ENCODE measurements at places on chromosomes 7 and 10. TPM values are rescaled to one million over a fixed set of nuclear protein-coding genes. Genes with fewer than 3 reads are reported as not detected.

- DNase-seq = no peak
Measured at GRCh38 chr10:124175701-124176348, 82.4 kb upstream of the CHST15 start.

DNA sequence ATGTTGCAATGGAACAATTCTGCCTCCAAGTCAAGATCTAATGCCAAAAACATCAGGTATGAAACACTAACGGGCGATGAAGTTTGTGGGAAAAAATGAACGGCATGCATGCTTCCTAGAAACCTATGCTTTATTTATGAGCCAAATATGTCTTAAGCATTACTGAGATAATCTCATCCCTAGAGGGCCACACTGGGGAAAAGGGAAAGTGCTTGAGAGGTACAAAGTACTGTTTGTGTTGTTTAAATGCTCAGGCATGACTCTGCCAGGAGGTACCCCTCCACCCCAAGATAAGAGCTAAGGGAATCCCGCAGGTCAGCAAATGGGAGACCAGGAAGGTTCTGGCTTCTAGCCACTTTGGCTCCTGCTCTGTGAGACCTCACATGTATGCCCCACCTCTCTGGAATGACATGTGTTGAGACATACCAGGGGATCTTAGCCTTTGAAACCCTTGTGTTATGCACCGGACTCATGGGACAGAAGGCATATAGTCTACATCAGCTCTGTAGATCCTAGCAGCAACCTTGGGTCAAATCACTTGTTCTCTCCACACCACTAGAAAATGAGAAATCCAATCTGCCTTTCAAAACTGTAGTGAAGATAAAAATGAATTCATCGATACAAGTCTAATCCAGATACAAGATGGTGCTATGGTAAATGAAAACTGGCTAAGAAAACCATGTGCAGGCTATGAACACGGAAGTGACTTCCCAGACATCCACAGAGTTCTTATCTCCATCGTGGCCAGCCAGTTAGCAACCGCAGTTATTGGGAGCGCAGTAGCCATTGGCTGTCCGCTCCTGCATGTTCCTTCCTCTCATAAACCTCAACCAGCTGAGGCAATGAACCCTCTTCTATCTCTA, 61.0 kb downstream of the CREB3L2 start:
- no peak for DNase-seq

The MPLKIP gene
- 4.6 TPM for total RNA-seq

- no peak for DNase-seq
Measured at GRCh38 chr10:99529591-99530107, 3.1 kb upstream of the NKX2-3 start.

The DGKB gene
- 0.52 TPM for total RNA-seq

- DNase-seq = no peak
Measured at GRCh38 chr7:127881564-127881963, 149.7 kb downstream of the LRRC4 start.

The SPOCK2 gene
- 7.3 TPM for total RNA-seq

The CPN1 gene
- not detected for total RNA-seq

- DNase-seq = no peak
Measured at GRCh38 chr7:125559921-125560320, 630.3 kb upstream of the POT1 start.

The TAS2R41 gene
- not detected for total RNA-seq

DNA sequence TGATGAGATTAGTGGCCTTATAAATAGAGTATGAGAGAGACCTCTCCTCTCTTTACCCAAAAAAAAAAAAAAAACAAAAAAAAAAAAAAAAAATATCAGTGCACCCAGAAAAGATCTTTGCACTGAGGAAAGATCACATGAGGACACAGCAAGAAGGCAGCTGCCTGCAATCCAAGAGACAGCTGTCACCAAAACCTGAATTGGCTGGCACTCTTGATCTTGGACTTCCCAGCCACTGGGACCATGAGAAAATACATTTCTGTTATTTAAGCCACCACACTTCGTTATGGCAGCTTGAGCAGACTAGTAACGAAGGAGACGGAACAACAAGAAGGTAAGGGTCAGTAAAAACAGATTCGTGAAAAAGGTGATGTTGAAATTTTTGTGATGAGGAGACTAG, 47.0 kb downstream of the TMEM106B start:
- no peak for DNase-seq
